ENCODE measurements at places on chromosomes 16 and 17. TPM values are rescaled to one million over a fixed set of nuclear protein-coding genes. Genes with fewer than 3 reads are reported as not detected.

CSH2 gene
- not detected for total RNA-seq

NR1D1 gene
- total RNA-seq = 25.6 TPM

ADAD2 gene
- not detected for total RNA-seq

C16orf92 gene
- total RNA-seq = not detected

KRT32 gene
- not detected for total RNA-seq

IL34 gene
- total RNA-seq = 0.86 TPM

TMIGD1 gene
- total RNA-seq = not detected

KRT39 gene
- not detected for total RNA-seq

SMIM22 gene
- total RNA-seq = not detected

CD300LB gene
- total RNA-seq = not detected

PNMT gene
- total RNA-seq = not detected

HCRT gene
- not detected for total RNA-seq

PMFBP1 gene
- total RNA-seq = 0.84 TPM

CCDC43 gene
- total RNA-seq = 39.1 TPM

GLTPD2 gene
- 0.33 TPM for total RNA-seq

OTOP3 gene
- not detected for total RNA-seq

TIMP2 gene
- 9.4 TPM for total RNA-seq

ETV4 gene
- not detected for total RNA-seq

ANKRD40 gene
- 24.7 TPM for total RNA-seq

OR4D1 gene
- total RNA-seq = 0.49 TPM

HES7 gene
- 0.30 TPM for total RNA-seq

GCGR gene
- total RNA-seq = not detected

FBXL16 gene
- total RNA-seq = 4.4 TPM

FAM20A gene
- total RNA-seq = not detected

TXNL4B gene
- total RNA-seq = 18.3 TPM

IL17C gene
- total RNA-seq = 0.56 TPM

SBK1 gene
- total RNA-seq = 16.5 TPM

KAT2A gene
- total RNA-seq = 39.3 TPM

CES5A gene
- not detected for total RNA-seq

KRTAP17-1 gene
- not detected for total RNA-seq

TNFRSF13B gene
- total RNA-seq = not detected

SDR42E2 gene
- total RNA-seq = 1.2 TPM

ZNRF1 gene
- 2.0 TPM for total RNA-seq

CD300A gene
- 3.6 TPM for total RNA-seq

SLC13A2 gene
- not detected for total RNA-seq

MYH2 gene
- total RNA-seq = not detected

TAT gene
- total RNA-seq = not detected

ARL5C gene
- total RNA-seq = not detected

TMC7 gene
- total RNA-seq = not detected

C17orf100 gene
- 0.73 TPM for total RNA-seq

PLCD3 gene
- 2.2 TPM for total RNA-seq

CBFA2T3 gene
- total RNA-seq = 0.31 TPM

ACSM2A gene
- not detected for total RNA-seq

SYNGR3 gene
- 6.2 TPM for total RNA-seq

RPTOR gene
- total RNA-seq = 48.3 TPM

ABCC11 gene
- total RNA-seq = 0.16 TPM

FOXN1 gene
- not detected for total RNA-seq

SLC52A1 gene
- total RNA-seq = not detected

HSD11B2 gene
- total RNA-seq = not detected

TMEM114 gene
- not detected for total RNA-seq

PTX4 gene
- total RNA-seq = not detected

CNGB1 gene
- not detected for total RNA-seq

SLC6A4 gene
- total RNA-seq = not detected

WNT9B gene
- total RNA-seq = not detected

CYGB gene
- 0.47 TPM for total RNA-seq

Measured in CD8-positive, alpha-beta T cell (primary cell).